ENCODE measurements at places on chromosomes 13 and 19.

- DNase-seq = peak; percentile 52
Measured at GRCh38 chr19:18204394-18205199, 755 bp upstream of the RAB3A start.

DNA sequence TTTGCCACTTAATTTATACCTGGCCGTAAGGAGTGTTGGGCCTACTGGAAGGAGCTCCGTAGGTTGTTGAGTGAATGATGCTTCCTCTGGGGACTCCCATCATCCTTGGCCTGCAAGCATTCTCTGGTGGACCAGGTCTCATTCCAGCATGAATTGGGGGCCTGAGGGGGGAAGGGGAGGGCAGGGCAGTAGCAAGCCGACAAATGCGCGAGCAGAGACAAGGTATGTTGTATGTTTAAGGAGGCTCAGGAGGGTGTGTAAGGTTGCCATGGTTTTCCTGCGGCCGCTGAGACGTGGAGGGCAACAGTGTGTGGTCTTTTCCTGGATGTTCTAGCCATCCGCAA lies 749 bp downstream of the ZNF264 start:
- no peak for DNase-seq

- no peak for DNase-seq
Measured at GRCh38 chr19:52464798-52465470, 11.6 kb downstream of the ZNF578 start.

GRCh38 chr13:110347535-110348308 lies 40.6 kb downstream of the COL4A2 start:
- peak; percentile 89 for DNase-seq

- DNase-seq = no peak
Measured at GRCh38 chr19:45314708-45315245, 7.9 kb downstream of the CKM start.

- DNase-seq = no peak
Measured at GRCh38 chr13:94318418-94318817, 161.1 kb downstream of the DCT start.

DNA sequence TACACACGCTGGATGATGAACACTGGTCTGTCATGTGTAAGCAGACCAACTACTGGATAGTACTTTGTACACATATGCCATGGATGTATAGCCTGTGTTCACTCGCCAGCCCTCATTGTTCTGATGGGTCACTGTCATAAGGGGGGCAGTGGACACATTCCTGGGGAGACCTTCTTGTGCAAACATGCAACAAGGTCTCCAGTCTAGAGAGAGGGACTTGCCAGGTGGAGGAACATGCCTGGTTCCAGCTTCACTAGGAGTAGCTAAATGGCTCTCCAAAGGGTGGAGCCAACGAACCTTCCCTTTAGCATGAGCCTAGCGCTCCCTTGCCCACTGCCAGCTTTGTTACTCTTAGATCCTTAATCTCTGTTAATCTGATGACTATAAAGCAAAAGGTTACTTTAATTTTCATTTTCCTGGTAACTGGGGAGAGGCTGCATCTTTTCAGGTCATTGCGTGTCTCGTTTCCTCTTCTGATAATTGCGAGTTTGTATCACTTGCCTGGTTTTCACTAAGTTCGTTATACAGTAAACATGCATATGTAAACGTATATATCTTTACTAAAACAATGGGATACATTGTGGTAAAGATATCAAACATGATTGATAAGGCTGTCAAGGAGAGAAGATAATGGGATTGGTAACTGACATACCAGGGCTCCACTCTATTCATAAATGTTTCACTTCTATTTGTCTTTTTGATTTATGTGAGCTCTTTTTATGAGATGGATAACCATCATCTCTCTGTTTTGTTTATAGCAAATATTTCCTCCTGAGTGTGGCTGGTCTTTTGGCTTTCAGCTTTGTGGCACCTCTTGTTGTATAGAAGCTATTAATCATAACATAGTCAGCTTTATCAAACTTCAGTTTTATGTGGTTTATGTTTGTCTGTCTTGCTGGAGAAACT lies 235.2 kb upstream of the SGCG start:
- DNase-seq = no peak

- DNase-seq = peak; percentile 14
Measured at GRCh38 chr19:58001895-58002369, 688 bp downstream of the ZNF606 start.

- peak; percentile 28 for DNase-seq
Measured at GRCh38 chr13:24502533-24503378, 9.8 kb downstream of the PARP4 start.

DNA sequence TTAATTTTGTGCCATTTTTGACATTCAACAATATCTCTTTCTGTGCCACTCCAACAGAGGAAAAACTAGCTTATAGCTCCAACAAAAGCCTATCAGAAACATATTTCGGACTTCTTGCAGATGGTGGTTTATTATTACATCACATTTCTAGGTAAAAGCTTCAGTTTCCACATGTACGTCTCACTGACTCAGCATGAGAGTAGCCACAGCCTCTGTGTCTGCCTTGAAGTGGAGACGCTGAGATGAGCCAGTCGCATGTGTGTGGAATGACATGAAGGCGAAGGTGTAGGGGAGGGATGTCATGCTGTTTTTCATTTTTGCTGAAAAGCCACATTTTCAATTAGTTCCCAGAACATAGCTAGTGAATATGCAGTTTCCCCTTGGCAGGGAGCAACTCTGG lies 598.6 kb downstream of the EFNB2 start:
- DNase-seq = peak; percentile 67

DNA sequence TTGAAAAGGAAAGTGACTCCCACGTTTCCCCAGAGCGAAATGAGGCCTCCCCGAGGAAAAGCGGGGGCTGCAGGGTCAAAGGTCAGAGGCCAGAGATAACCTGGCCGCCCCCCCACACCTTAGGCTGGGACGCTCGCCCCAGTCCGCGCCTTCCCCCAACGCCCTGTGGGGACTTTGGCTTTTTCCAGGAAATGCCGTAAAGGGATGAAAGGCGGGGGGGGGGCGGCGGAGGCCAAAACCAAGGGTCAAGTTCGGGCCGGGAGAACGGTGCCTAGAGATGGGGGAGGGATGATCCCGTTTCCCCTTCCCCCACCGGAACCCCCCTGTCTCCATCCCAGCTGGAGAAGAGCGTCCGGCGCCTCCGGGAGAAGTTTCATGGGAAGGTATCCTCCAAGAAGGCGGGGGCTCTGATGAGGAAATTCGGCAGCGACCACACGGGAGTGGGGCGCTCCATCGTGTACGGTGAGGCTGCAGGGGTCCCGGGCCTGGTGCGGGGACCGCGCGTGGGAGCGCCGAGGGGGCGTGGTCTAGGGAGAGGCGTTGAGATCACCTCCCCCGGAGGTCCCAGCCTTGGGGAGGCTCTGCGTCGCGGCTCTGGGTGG lies 575 bp downstream of the SHFL start:
- no peak for DNase-seq

GRCh38 chr19:725461-726089 lies 16.8 kb downstream of the PALM start:
- DNase-seq = no peak

DNA sequence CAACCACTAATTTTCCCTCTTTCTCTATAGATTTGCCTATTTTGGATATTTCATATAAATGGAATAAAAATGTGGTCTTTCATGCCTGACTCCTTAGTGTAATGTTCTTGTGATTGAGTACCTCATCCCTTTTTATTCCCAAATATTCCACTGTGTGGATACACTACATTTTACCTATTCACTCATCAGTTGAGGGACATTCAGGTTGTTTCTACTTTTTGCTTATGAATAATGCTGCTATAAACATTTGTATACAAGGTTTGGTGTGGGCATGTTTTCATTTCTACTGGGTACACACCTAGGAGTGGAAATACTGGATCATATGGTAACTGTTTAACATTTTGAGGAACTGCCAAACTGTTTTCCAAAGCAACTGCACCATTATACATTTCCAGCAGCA lies 5.1 kb upstream of the WBP4 start:
- DNase-seq = no peak

DNA sequence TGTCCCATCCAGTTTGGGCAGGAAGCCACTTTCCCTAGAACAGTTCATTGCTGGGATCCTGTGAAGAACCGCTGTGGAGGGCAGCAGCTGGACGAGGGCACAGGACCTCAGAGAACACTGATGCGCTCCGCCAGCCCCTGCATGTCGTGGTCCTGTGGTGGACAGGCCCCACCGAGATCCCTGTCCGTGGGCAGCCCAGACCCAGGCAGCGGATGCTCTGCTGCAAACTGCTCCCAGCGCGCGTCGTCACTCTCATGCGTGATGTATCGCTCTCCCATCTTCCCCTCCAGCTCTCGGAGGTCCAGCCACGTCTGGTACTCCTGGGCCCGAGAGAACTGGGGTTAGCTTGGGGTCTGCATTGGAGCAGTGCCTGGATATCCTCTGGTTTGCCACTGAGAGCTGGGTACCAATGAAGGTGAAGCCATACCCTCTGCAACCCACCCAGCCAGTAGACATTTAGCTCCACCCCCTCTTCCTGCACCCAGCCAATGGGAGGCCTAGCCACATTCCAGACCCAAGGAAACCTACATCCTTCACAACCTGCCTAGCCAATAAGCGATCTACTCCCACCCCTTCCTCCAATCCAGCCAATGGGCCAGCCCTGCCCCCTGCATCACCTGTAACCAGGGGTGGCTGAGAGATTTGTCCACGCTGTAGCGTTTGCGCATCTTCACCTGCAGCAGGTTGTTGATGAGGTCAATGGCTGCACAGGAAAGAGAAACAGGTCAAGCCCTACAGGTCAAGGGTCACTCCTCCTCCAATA lies 13.6 kb upstream of the DACT3 start:
- no peak for DNase-seq

DNA sequence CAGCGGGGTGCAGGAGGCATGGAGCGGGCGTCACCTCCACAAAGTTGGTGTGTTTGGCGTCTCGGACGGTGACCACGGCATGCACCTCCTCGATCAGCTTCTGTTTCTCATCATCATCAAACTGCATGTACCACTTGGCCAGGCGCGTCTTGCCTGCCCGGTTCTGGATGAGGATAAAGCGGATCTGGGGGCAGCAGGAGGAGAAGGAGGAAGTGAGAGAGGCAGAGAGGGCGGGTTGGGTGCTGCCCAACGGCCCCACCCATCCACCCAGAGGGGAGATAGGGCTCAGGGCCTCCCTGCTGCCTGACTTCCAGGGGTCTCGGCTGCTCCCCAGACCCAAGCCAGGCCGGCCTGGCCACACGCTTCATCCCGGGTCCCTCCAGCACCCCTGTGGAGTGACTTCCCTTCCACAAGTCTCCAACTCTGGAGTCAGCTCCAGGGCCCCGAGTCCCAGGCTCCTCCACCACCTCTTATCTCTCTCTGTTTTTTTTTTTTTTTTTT lies 4.6 kb downstream of the AP2S1 start:
- DNase-seq = no peak

GRCh38 chr13:50387051-50387581 lies 371.9 kb downstream of the KCNRG start:
- DNase-seq = peak; percentile 35

DNA sequence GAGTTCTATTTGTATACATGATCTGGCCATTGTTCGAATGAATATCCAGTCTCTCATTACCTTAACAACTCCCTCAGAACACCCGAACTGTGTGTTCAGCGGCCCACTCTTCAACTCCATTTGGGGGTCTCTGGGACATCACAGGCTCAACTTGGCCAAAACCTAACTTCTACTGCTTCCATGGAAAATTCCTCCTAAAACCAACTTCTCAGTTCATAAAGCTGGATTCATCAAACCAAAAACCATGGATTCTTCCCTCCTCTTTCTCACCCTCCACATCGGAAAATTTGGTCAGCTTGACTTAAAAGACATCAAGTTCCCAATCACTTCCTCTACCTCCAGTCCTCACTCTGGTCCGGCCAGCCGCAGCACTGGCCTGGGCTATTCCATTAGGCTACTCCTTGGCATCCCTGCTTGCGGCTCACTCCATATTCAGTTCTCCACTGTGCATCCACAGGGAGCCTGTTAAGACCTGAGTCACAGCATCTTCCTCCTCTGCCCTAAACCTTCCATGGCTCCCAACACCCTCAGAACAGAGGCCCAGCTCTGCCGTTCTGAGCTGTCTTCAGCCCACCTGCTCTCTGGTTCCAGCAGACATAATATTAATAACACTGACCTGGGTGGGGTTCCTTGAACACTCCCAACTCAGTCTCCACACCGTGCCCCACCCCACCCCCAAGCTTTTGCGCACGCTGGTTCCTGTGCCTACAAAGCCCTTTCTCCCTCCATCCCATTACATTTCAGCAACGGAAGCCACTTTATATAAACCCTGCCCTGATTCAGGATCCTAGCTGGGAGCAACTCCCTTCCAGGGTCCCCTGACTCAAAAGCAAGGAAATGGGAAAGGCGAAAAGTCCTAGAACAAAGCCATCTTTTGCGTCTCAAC lies 1.1 kb downstream of the ZNF792 start:
- no peak for DNase-seq

DNA sequence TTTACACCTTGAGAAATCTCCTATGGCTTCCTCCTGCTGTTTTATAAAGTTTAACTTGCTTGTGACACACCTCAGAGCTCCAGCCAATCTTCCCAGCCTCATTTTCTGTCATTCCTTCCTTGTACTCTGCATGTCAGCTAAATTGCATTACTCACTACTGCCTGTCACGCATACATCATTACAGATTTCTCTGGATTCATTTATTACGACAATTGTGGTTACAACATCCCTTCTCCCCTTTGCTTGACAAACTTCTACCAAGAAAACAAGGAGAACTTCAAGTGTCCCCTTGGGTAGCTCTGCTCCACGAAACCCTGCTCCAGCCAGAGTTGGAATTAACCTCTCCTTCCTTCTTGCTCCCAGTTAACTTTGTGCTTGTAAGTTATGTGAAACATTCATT lies 22.0 kb upstream of the GPR18 start:
- peak; percentile 82 for DNase-seq

DNA sequence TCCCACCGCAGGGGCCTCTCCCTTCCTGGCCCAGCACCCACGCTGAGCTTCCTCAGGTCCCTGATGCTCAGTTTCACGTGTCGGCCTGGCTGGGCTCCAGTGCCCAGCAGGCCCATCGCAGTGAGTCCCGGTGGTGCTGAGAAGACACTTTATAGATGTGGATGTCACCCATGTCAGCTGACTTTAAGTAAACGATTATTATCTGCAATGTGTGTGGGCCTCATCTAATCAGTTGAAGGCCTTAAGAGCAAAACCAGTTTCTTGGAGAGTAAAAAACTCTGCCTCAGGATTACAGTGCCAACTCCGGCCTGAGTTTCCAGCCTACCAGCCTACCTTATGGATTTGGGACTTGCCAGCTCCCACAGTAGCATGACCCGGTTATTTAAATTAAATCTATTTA lies 17.3 kb upstream of the SMIM17 start:
- no peak for DNase-seq

DNA sequence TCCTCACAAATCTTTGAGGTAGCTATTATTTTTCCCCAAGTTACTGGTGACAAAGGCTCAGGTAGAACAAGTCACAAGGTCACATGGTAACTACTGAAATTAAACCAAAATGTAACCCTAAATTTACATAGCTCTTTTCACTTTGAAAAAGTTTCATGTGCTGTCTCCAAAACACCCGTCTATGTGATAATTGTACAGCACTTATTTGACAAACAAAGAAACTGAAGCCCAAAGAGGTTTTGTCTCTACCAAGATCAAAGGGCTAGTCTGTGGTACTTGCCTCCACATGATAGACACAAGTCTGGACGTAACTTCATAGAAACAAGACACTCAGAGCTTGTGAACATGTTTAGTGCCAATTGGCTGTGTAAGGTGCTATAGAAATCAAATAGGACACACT lies 108.3 kb downstream of the SACS start:
- no peak for DNase-seq
